Kidney (tissue), 22 donors: ENCODE measurements at places on chromosomes 7 and 10.

- no peak for DNase-seq
These were observed 65.9 kb upstream of the C7orf33 start for GRCh38 chr7:148524479-148525224.

- no peak for DNase-seq
These were observed 78.0 kb upstream of the AGBL3 start for GRCh38 chr7:134908289-134908688.

GRCh38 chr7:142231716-142232115 lies 26.1 kb downstream of the PRSS58 start:
- DNase-seq, result peak; percentile 2

DNA sequence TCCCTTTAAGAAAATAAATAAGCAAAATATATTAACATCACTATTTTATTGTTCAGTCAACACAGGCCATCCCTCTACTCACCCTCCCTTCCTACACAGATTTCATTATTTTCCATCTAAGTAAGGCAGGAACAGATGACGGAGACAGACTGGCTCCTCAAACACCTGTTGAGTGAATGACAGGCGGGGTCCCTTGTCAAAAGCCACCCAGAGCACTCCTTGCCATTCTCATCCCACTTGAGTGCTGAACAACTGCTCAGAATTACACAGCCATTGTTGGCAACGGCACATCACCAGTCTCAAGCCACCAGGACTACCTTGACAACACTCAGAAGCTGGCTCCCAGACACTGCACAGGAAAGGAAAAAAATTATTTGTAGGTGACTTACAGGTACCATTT lies 3.3 kb downstream of the GRB10 start:
- DNase-seq, result no peak

DNA sequence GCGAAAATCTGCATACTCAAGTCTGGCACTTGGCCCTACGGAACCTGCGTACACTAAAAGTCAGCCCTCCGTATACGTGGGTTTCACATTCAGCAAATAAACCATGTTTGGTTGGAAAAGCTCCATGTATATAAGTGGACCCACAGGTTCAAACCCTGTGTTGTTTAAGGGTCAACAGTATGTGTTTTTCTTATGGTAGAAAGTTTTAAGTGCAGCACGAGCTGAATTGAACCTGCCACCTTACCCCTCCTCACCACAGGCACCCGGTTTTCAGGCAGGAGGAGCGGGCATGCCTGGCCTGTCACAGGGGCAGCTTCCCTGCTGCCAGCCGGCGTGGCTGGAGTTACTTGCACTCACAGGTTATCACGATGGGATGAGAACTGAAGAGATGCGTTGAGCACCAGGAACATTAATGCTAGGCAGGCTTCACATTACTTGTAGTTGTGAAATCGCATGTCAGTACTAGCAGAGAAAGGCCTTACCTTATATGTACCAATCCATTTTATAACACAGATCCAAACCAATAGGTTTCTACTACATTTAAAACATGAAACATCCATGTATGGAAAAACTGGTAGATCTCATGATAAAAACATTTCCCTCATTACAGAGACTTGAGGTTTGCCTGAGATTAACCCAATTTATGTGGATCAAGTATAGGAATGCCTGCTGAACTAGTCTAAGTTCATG lies 12.9 kb downstream of the INSIG1 start:
- no peak for DNase-seq

DNA sequence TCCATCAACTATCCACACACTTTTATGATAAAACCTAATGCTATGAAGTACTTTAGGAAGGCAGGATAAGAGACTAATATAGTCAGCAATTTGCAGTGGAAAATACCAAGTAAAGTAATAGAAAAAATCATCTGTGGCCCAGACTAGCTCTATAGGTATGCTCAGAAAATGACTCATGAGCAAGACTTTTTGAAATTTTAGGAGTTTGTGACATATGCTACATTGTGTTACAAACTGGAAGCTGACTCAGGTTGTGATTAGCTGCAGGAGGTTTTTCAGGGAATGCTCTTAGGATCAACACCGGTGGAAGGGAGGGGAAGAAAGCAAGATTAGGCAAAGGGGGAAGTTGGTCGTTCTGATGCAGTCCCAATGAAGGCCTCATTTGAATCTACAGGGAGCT lies 56.1 kb downstream of the FEZF1 start:
- no peak for DNase-seq

GRCh38 chr10:71429304-71429703 lies 32.6 kb downstream of the CDH23 start:
- no peak for DNase-seq

GRCh38 chr10:95818668-95819067 lies 62.7 kb downstream of the ENTPD1 start:
- no peak for DNase-seq

- DNase-seq, result no peak
These were observed 954.9 kb downstream of the CNTNAP2 start for GRCh38 chr7:147071536-147071935.

DNA sequence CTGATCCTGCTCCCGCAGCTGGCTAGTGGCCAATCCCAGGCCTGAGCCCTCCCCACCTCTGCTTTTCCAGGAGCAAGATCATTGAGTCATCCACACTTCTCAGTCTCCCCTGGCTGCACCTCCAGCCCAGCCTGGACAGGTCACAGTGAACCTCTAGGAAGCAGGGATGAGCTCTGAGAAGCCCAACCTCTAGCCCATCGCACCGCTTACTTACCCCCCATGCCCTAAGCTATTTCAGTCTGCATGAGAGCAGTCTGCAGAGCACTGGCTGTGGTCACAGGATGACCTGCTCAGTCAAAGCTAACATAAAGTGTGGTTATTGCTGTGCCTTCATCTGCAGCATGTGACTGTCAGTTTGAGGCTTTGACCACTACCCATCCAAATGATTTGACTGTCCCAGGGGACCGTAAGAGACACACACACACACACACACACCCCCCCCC lies 129.2 kb downstream of the SORBS1 start:
- DNase-seq, result no peak

DNA sequence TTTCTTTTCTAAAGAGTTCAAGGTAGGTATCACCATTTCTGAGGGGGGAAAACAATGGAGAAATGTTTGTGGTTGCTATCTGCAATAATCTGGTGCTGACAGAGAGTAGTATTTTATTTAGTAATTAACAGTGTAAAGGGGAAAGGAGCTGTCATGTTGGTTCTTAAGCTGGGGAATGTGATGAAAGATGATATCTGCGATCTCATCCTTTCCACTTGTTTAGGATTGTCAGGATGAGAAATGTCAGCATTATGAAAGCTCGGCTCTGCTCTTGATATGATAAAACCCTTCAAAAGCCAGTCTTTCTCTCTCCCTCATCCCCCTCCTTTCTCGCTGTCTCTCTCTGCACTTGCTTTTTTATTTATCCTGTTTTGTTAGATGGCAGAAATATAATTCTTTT lies 106.1 kb downstream of the POU6F2 start:
- DNase-seq, result no peak

- DNase-seq, result no peak
These were observed 95.3 kb downstream of the ZNF22 start for GRCh38 chr10:45096001-45096400.

GRCh38 chr7:102072636-102073209 lies 213.9 kb upstream of the SH2B2 start:
- no peak for DNase-seq

DNA sequence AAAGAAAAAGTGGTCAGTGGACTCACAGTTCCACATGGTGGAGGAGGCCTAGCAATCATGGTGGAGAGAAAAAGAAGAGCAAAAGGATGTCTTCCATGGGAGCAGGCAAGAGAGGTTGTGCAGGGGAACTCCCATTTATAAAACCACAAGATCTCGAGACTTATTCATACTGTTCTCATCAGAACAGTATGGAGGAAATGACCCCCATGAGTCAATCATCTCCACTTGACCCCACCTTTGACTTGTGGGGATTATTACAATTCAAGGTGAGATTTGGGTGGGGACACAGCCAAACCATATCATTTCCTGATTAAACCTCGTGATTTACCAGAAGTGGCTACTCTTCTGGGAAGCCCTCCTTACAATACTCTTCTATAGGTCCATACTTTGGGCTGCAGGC lies 160.1 kb downstream of the SORCS1 start:
- no peak for DNase-seq

DNA sequence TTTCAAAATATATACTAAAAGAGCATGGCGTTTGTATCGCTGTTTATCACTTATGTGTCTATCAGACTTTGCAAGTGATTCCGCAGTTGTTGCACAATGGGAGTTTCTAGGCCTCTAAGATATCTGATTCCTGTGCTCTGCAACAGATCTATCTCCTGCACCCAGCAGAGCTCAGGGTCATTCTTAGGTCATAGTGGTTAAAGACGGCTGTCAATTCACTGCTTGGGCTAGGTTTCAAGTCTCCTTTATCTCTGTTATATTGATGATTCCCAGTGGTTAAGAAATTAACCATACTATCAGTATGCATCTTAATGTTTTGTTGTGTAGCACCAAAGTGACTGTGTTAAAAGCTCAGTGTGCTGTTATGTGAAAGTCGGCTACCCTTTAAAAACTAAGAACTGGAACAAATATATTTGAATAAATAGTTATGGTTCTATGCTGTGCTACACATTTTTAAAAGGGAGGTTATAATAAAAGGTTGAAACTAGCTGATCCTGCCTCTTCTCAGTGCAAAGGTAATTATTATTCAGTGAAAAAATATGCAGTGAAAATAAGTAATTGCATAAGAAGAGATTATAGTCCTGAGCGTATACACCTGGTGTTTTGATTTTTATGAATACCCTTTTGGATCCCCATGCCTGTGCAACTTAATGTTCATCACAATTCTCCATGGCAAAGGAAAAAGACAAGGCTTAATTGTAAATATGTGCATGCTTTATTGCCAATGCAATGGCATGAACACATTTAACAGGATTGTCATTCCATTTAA lies 24.0 kb downstream of the HOXA1 start:
- no peak for DNase-seq

- no peak for DNase-seq
These were observed 69.0 kb downstream of the ZNF783 start for GRCh38 chr7:149330914-149331567.

DNA sequence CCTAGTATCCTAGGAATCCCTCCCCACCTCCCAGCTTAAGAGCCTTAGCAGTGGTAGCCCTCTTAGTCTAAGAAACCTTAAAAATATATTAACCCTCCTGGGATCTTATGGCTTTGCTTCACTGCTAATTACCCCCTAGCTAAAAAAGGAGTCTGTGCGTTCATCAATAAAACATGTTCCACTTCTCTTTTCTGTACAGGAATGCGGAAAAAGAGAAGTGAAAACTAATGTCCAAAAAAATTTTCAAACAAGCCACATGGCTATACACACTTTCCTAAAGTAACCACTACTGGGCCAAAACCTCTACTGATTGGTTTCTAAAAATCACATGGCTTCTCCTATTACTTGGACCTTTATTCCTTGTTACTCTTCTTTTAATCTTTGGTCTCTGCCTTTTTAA lies 667.1 kb upstream of the LRRTM3 start:
- no peak for DNase-seq
